Left renal cortex interstitium (tissue), 4 donors: ENCODE measurements at places on chromosomes 2 and 18.

DNA sequence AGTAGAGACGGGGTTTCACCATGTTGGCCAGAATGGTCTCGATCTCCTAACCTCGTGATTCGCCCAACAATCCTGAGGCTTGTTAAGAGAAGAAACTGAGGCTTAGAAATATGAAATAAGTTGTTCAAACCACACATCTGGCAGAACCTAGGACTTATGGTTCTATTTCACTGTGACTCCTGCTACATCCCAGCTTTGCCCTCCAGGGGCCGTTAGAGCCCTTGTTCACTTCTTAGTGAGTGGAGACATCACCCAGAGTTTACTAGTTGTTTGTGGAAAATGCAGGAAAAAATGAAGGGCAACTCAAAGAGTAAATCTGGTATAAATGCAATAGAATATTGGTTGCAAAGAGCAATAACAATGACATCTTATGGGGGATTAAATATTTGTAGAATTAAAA is 43.9 kb downstream of the MARCHF4 start:
- DNase-seq = no peak

DNA sequence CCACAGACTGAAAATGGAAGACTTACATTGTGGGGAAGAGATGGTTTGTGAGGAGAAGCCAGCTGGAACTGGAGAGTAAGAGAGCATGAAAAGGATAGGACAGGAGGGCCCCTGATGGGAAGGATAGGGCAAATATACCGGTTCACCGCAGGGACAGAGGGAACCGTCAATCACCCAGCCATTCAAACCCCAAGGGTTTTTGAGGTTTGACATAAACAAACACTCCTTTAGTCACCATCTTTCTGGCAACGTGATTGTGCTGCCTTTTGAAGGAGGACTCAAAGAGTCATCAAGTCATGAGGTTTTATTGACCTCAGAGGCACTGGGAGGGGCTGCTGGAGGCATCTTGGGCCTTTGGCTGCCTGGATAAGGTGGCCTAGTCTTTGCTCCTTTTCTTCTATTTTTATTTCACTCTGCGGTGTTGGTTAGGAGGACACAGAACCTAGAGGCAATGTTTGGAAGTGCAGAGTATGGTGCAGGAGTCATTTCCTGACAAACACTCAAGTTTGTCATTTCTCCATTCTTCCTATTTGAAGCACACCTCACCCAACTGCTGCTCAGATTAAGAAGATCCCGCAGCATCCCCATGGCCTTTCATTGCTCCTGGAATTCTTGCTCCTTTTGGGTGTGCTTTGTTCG is 487.3 kb upstream of the SPRED2 start:
- no peak for DNase-seq

GRCh38 chr2:128103407-128103806 is 12.4 kb downstream of the UGGT1 start:
- DNase-seq = no peak

- no peak for DNase-seq
Measured at GRCh38 chr2:12210016-12210933, 463.8 kb downstream of the LPIN1 start.

DNA sequence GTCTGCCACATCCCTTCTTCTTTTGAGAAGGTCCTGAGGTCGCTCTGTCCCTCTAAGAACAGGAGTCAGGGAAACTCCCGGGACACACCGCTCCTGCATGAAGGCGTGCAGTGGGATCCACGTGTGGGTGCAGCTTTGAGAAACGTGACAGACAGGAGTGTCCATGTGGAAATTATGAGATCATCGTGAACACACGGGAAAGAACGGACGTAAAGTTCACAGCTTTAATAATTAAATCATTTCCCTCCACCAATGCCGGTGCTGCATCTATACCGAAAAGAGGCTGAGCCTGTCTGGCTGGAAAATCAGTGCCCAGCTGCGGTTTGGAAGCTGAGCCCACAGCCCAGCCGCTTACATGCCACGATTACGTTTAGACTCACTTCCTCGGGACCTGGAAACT is 372.4 kb upstream of the SALL3 start:
- DNase-seq = no peak

- DNase-seq = no peak
Measured at GRCh38 chr2:241149675-241149924, 328 bp upstream of the PASK start.

GRCh38 chr2:42812899-42813479 is 20.6 kb upstream of the HAAO start:
- no peak for DNase-seq

DNA sequence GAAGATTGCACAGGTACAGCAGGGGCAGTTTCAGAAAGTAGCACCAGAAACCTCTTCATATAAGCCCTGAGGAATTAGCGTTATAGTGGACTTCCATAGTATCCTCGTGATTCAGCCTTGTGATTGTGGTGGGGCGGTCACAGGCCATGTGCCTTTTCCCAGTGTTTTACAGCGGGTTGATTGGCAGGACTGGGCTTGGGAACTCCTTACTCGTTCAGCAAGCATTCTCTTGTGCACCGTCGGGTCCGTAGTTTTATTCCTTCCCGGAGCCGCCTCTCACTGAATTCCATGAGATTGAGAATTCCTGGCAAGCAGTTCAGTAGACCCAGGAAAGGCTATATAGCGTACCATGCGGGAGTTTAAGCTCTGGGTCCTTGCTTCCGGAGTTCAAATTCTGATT is 5.2 kb downstream of the COPS8 start:
- no peak for DNase-seq

DNA sequence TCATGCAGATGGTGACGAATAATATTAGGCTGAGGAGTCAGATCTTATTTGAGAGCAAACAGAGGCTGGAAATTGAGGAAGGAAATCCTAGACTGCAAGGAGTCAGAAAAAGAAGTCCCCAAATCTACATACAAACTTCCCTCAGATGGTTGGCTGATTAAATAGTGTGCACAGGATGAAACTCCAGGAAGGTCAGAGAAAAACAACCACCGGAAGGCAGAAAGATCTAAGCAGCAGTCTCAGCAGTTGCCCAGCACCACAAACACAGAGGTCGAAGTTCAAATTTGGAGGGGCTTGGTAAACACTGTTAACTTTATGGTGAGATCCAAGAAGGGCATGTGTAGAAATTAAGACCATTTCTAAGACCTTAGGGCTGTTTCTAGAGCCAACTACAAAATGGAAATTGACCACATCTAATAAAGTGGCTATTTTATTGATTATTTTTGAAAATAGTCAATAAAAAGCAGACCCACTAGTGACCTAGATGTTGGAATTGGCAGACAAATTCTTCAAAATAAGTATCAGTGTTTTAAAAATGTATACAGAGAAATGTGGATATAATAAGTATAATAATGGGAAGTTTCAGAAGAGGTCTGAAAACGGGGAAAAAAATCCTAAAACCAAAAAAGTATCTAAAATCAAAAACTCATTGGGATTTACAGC is 134.8 kb downstream of the GALNT1 start:
- no peak for DNase-seq

DNA sequence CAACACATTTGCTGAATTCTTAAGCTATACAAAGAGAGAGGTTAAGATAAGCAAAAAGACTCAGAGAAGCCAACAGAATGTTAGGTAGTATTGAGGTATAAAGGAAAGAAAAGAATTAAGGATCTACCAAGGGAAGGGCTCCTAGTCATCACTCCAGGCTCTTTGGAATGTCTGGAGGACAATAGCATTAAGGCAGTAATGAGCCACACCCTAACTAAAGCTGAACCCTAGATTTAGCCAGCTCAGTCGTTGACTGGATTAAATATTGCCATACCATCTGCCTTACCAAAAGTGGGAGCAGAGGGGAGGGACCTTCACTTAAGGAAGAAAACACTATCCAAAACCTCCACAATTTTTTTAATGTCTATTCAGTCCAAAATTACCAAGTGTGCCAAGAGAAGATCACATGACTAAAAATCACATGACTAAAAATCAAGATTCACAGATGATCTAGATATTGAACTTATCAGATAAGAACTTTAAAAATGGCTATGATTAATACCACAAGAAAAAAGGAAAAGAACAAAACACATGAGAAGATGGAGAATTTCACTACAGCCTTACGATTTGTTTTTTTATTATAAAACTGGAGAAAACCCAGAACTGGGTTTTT is 59.7 kb downstream of the EXOC6B start:
- DNase-seq = no peak

- DNase-seq = no peak
Measured at GRCh38 chr2:65729246-65729645, 296.8 kb upstream of the SPRED2 start.

DNA sequence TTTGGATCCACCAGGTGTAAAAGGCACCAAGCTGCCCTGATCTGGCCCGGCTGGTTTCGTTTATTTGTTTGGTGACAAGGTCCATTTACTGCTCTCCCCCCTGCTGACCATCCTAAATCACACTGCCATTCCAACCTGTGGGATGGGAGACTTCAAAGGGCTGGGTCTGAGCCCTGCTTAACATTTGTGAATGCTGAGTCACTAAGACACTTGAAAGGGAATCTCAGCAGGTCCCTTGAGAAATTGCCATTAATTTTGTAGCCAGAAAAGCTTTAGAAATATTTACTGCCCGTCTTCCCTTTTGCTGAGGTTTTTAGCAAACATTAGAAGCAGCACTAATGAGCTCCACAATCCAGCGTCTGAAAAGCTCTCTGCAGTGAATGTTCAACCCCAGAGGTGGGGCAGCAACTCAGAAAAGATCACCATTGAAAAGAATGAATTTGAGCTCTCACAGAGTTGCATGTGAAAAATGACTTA is 133.8 kb downstream of the ARL4C start:
- peak; percentile 46 for DNase-seq

GRCh38 chr2:113692698-113693428 is 63.6 kb downstream of the SLC35F5 start:
- no peak for DNase-seq

DNA sequence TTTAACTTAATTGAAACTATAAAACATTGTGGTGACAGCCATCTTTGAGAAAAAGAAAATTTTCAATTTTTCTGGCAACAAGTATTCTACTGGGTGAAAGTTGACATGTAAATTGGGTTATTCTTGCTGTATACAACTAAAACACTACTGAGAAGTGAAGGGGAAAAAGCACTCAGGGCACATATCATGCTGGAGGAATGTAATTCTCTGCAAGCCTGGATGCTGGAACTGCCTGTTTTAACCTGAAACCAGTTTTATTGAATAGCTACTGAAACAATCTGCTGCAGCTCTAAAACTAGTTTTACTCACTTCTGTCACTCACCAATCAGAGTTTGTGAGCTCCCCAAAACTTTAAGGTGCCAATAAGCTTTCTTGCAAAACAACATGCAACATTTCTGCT is 1136.0 kb downstream of the LRP1B start:
- no peak for DNase-seq

DNA sequence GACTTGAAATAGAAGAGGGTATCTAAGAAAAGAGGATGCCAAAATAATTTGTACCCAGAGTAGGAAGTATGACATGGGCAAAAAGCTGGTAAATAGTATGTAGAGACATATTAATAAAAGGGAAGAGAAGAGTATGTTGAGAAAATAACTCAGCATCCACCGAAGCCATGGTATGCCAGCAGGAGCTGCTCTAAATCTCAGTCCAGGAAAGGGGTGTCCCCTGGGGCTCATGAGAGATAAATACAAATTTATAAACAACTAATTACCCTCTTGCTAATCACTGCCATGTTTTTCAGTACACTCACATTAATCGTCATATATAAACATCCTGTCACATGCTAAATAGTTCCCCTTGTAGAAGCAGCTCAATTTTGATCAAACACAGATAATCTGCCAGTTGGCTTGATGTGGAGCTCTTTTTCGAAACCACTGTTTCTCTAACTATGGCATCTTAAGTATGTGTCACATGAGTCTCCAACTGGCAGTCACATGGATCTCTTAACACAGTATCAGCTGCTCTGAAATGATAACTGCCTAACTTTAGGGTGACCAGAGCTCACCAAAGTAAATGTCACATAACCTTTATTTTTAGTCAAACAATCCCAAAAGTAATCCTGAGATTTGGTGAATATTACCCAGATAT is 31.9 kb downstream of the EXOC6B start:
- DNase-seq = no peak

GRCh38 chr2:200003444-200003843 is 48.1 kb downstream of the MAIP1 start:
- no peak for DNase-seq

GRCh38 chr2:232761301-232761907 is 15.0 kb downstream of the KCNJ13 start:
- DNase-seq = no peak

DNA sequence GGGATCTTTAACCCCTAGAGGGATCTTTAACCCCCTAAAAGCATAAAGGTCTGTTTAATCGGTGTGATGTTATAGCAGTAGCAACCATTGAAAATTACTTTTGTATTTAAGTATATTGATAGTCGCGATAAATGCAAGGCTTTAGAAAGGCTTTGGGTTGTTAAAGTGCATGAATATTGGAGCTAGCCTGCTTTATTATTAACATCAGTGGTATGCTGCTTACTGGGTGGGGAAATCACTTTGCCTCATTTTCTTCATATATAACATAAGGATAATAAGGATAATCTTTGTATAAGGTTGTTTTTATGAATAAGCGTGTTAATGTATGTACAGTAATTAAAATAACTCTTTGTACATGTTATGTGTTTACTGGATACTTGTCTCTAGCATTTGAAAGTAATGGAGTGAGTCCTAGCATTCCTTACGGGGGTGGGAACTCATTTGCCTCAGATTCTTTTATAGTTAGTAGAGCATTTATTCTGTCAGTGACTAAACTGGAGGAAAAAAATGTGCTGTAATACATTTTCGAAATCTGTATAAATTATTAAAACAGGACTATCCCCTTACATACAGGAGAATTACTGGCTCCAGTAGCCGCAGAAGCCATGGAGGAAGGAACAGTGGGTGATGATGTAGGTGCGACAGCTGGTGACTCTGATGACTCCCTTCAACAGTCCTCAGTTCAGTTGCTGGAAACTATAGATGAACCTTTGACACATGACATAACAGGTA is 122.2 kb downstream of the BIRC6 start:
- DNase-seq = no peak

DNA sequence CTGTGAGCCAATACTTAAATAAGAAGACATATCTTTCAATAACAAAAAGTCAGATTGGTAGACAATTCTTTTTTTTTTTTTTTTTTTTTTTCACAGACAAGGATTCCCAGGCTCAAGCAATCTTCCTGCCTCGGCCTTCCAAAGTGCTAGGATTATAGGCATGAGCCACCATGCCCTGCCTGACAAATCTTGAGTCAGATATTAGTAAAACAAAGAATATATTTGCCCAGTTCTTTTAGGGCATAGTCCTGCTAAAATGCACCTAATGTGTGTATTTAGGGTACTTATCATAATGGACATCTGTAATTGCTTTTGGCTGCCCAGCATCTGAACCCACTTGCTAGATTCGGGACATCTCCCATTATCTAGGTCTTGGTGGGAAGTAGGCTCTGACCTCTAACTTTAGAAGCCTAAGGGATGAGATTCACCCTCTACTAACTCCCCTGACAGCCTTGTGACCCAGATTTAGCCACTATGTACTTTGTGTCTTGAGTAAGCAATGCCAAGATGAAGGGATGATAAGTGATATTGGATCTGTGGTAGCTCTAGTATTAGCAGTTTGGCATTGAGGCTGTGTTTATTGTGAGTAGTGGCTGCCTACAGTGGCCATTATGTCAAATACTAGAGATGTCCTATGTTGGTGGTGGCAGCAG is 18.5 kb upstream of the PSME4 start:
- no peak for DNase-seq

GRCh38 chr2:232626584-232626983 is 6.8 kb upstream of the EFHD1 start:
- DNase-seq = no peak
